ENCODE measurements at places on chromosomes 7 and 10. TPM values are rescaled to one million over a fixed set of nuclear protein-coding genes. Genes with fewer than 3 reads are reported as not detected.

The NOLC1 gene
- 105 TPM for total RNA-seq

The NEBL gene
- not detected for total RNA-seq

The TLX1 gene
- total RNA-seq: not detected

The C10orf53 gene
- not detected for total RNA-seq

The GSTO1 gene
- 194 TPM for total RNA-seq

The NUDT13 gene
- 1.2 TPM for total RNA-seq

The PROSER2 gene
- 35.7 TPM for total RNA-seq

The SAMD9 gene
- total RNA-seq: 16.9 TPM

The PCBD1 gene
- total RNA-seq: 31.7 TPM

The TMEM229A gene
- total RNA-seq: not detected

The DKK1 gene
- 44.7 TPM for total RNA-seq

The LIPF gene
- not detected for total RNA-seq

The PBLD gene
- 0.86 TPM for total RNA-seq

The LIPJ gene
- not detected for total RNA-seq

The WDR91 gene
- total RNA-seq: 3.7 TPM

The SPDYE6 gene
- not detected for total RNA-seq

The OR9A2 gene
- total RNA-seq: not detected

The CYP3A4 gene
- 0.11 TPM for total RNA-seq

The EN2 gene
- 1.4 TPM for total RNA-seq

The AZGP1 gene
- 0.74 TPM for total RNA-seq

The LRMDA gene
- 1.6 TPM for total RNA-seq

The GRID2IP gene
- total RNA-seq: 0.09 TPM

The AKR1C4 gene
- not detected for total RNA-seq

The CD36 gene
- total RNA-seq: not detected

The RHBDD2 gene
- 24.0 TPM for total RNA-seq

The OR2A42 gene
- total RNA-seq: not detected

The NME8 gene
- not detected for total RNA-seq

The CYP2E1 gene
- 2.5 TPM for total RNA-seq

The FEZF1 gene
- 0.69 TPM for total RNA-seq

The MEST gene
- 566 TPM for total RNA-seq

The CUZD1 gene
- total RNA-seq: 0.77 TPM

The SNCG gene
- total RNA-seq: not detected

The CLCN1 gene
- total RNA-seq: not detected

The TEX36 gene
- total RNA-seq: not detected

The KCP gene
- total RNA-seq: 0.06 TPM

The ZNF786 gene
- 6.9 TPM for total RNA-seq

The MAGI2 gene
- 0.06 TPM for total RNA-seq

The DOCK1 gene
- 16.4 TPM for total RNA-seq

The MIOS gene
- 39.4 TPM for total RNA-seq
